ENCODE measurements at places on chromosomes 5 and 9.

DNA sequence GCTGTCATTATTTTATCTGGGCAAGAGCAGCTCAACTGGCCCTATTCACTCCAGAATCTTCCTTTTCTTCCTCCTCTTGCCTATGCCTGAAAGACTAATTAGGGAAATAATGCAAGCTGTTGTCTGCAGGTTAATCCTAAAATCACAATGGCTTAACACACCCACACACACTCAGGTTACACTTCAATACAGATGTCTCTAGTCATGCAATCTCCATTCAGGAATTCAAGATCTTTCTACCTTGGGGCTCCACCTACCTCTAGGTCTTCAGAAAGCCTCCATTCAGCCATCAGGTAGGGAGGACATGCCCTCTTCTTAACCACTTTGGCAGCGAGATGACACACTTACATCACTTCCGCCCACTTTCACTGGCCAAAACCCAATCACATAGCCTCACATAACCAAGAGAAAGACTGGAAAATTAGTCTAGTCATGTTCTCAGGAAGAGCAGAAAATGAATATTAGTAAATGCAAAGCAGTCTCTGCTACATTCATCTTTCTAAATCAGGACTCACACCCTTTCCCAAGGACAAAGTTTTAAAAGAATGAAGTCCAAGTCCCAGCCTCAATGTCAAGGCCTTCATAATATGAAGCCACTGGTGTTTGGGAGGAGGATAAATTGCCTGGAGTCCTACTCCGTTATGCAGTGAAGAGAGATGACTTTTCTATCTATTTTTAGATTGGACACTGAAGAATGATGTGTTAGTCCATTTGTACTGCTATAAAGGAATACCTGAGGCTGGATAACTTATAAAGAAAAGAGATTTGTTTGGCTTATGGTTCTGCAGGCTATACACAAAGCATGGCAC is 428.1 kb downstream of the EFNA5 start:
- no peak for DNase-seq

DNA sequence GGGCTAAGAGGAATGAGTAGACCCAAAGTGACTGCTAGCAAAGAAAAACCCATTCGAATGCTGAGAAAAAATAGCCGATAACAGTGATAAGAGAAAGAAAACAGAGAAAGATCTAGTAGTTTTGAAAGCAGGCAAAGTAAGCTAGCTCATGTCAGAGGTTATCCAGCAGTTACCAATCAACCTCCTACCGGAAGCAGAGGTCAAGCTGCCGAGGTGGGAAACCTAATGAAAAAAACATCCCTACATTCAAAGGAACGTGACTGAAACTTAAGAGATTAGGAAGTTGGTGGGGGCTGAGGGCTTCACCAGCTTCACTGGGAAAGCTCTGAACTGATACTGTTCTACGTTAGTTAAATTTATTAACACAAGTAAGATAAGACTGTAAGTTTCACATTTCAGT is 32.6 kb downstream of the SSBP2 start:
- DNase-seq, result no peak

DNA sequence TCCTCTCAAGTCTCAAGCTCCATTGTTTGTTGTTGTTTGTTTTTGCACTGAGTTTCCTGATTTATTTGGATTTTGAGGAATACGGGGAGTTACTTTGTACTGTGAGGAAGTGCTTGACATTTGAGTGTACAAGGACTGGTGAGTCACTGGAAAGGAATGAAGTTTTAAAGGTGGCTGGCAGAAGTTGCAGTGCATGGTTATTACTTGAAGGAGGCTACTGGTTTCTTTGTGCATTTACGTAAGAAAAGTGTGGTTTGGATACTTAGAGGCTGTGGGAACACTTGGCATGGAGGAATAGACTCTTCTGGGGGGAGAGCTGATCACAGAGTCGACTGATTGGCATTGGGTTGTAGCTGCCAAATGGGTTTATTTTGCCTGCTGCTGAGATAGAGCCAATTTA is 919.0 kb downstream of the TAF11L14 start:
- DNase-seq, result no peak

DNA sequence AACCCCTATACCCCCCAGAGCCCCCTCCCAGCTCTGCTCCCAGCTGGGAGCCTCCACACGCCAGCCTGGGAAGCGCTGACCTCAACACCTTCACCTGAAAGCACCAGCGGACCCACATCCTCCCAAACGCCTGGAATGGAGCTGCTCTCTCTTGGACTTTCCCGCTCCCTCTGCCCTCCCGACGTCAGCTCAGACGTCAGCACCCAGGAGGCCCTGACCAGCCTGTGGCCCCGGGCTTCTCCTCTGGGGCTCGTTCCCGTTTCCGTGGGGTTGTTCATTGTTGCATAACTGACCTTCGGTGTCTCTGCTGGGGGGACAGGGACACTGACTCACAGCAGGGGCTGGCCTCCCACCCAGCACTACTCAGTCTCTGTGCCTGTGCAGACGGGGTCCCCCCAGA is 35.0 kb upstream of the SLC6A3 start:
- DNase-seq, result no peak

DNA sequence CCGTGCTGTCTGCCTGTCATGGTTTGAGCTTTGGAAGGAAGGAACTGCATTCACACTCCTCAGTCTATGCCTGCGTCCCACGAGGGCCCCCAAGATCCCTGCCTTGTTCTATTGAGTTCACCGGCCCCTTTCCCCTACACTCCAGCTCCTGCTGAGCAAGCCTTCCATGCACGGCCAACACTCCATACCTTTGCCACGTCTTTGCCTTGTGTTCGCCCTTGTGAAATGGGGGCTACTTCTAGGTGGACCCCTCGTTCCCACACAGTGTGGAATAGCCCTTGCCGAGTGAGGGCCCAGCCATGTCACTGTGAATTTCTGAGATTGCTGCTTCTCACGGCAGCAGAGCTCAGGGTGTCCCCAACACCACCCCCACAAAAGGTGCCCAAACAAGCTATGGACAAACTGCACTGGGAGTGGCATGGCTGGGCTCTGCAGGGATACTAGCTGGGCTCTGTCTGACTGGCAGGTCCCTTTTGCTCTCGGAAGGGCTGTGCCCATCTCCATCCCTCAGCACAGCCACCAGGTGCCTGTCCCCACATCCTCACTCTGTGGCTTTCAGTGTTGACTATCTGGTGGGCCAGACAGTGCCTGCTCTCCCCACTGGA is 67.9 kb upstream of the ADAMTS2 start:
- DNase-seq, result no peak

- DNase-seq, result no peak
Measured at GRCh38 chr5:135324897-135325650, 74.0 kb downstream of the MACROH2A1 start.

DNA sequence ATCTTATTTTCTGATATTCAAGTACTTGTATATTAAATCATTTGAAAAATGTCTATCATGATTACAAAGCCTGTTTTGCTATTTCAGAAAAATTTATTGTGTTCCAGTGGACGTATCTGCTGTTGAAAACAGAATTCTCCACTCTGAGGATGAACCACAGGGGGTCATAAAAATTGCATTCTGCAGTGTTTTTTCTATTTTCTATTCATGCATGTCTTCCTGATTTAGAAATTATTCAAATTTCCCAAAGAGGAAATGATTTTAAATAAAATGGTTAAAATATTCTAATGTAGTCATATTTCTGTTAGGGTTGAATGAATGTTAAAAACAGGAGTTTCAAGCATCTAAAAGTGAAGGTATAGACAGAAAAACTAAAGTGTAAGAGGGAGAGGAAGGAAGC is 111.5 kb upstream of the ANKRD55 start:
- DNase-seq, result no peak

- DNase-seq, result no peak
Measured at GRCh38 chr9:121318631-121319382, 50.8 kb downstream of the GSN start.

DNA sequence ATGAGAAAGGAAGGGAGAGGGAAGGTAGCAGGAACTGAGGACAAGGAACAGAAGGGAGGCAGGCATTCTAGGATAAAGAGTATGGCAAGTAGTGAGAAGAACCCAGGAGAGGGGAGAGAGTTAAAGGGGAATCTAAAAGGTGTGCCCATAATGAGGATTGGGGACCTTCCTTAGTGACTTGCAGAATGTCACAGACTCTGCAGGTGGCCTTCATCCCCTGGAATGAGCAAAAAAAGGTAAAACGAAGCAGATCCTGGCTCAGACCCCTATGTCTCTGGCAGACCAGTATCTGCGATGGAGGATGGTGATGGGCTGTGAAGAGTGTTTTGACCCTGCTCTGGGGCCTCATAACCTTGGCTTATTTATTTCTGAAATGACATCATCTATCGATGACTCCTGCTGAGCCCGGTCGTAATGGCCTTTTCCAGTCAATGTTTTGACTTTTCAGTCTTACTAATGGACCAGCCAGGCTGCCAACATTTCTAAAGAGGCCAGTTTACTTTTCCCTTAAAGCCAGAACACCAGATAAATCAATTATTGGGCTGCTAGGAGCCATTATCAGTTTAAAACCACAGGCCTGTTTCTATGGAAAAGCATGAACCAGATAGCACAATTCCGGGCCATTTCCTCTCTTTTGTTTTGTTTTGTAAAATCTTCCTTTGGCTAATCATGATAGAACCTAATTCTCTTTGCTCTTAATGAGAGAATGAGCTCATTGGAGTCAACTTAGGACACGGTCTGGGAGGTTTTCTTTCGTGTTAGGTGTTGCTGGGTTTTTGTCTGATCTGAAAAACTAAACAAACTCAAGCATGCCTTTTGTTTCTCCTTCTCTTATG is 3.1 kb downstream of the TMOD1 start:
- no peak for DNase-seq

DNA sequence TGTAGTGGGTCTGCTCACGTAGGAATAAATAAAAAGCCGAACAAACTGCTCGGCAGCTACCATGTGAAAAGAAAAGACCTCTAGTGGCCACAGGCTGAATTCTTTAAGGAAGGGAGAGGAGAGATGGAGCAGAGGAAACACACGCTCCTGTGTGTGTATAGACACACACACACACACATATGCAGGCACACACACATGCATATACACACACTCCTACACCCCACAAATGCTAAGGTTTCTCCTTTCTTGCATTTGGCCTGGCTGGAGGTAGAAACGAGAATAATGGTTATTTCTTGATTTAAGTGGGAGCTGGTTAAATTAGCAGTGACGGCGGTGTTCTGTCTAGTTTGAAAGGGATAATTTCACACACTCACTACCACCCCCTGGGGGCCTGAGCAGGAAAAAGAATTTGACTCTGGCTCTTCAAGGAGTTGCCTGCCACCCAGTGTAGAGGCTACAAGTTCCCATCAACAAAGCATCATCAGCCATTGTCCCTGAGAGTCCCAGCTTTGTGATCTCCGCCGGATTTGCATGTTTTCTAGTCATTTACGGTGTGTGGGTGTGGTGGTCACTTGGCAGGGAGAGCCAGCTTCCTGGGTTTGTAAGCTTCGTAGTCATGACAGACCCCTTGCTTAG is at the start of gene INSYN2B:
INSYN2B (minus strand) TSS at position 78 of the 636 bp plus-strand sequence. CDS start 96,597 bp downstream, outside the sequence.
- DNase-seq, result peak; percentile 58

GRCh38 chr9:30996761-30997160 is 1387.7 kb upstream of the ACO1 start:
- no peak for DNase-seq

- no peak for DNase-seq
Measured at GRCh38 chr5:99033014-99033900, 104.5 kb upstream of the CHD1 start.

GRCh38 chr9:38038307-38039089 is 30.5 kb downstream of the SHB start:
- no peak for DNase-seq

- no peak for DNase-seq
Measured at GRCh38 chr9:113427629-113428028, 17.1 kb downstream of the C9orf43 start.

DNA sequence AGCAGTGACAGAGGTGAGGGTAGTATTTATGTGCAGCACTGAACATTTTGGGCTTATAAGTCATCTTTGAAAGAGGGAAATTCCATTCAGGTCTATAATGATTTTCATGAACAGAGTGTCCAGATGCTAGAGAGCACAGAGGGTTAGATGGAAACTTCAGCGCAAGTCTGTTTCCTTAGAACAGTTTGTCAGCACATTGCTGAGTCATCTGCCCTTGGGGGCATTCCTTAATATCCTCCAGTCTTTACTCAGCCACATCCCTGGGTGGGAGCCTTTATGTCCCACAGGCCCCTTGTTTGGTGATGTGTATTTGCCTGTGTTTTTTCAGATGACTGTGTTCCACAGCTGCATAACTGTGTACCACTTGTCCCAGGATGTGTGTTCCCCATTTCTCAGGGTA is 138.5 kb upstream of the S1PR3 start:
- DNase-seq, result no peak

GRCh38 chr5:81761270-81761669 is 10.4 kb upstream of the SSBP2 start:
- no peak for DNase-seq

- no peak for DNase-seq
Measured at GRCh38 chr5:159021901-159022556, 77.7 kb downstream of the EBF1 start.

DNA sequence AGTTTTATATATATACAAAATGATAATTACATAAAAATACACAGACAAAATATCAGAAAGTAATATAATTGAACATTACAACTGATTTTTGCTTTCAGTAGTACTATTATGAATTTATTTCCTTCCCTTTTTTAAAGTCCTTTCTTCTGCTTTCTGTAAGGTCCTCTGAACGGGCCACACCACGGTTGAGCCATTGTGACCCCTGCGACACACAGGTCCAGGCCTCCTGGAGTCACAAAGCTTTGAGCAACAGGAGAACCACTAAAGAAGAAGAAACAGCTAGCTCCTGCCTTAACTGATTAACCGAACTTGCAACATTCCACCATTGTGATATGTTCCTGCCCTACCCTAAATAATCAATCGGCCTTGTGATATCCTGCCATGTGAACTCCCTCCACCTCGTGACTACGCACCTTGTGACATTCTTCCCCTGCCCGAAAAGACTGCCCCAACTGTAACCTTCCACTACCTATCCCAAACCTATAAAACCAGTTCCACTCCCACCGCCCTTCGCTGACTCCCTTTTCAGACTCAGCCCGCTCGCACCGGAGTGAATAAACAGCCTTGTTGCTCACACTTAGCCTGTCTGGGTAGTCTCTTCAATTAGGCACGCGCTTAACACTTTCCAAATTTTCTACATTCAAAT is 375.0 kb upstream of the RFX3 start:
- no peak for DNase-seq

Measured in activated T-cell treated with anti-CD3 and anti-CD28 coated beads, Interleukin-2, amount 50 U/mL, for 48 hours (primary cell).